AG09309 (cell line): ENCODE measurements at places on chromosomes 5 and 9.

GRCh38 chr5:44646016-44646415 is 162.7 kb upstream of the MRPS30 start:
- no peak for DNase-seq

DNA sequence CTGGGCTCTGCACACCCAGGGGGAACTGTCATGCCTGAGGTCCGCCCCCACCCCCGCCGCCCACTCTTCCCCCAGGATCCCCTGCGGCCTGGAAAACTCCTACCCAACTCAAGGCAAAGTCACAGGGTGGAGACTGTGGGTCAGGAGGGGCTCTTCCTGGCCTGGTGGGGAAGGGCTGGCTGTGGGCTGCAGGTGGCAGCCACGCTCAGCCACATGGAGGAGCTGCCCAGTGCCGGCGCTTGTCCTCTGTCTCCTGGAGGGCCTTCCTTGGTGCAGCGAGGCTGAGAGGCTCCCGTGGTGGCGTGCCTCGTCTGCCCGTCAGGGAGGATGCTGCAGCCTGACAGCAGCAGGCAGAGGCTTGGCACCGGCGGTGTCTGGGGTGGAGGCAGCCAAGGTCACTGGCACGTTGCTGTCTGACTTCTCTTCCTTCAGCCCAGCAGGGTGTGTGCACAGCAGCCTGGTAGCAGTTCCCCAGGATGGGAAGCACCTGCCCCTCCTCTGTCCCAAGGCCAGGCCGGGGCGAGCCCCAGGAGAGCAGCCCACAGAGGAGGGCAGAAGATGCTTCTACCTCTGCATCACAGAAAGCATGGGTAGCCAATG is 78.1 kb downstream of the ADAMTS2 start:
- no peak for DNase-seq

GRCh38 chr5:89733772-89734171 is 675.8 kb downstream of the CETN3 start:
- DNase-seq: no peak

DNA sequence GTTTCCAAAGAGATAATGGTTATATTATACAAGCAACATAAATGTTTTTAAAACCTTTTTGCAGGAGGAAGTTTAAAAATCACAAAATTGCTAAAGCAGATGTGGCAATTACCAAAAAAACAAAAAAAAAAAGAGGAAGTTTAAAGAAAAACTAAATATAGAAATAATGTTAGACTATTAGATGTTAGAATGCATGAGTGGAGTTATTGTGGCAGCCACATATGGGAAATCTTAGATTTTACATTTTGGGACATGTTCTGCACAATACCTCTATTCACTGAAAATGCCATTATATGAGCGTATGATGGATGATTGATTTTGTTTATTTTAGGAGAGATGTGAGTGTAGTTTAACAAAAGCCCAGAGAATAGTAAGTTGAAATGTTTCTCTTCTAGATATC is 31.2 kb upstream of the DTWD2 start:
- DNase-seq: no peak

DNA sequence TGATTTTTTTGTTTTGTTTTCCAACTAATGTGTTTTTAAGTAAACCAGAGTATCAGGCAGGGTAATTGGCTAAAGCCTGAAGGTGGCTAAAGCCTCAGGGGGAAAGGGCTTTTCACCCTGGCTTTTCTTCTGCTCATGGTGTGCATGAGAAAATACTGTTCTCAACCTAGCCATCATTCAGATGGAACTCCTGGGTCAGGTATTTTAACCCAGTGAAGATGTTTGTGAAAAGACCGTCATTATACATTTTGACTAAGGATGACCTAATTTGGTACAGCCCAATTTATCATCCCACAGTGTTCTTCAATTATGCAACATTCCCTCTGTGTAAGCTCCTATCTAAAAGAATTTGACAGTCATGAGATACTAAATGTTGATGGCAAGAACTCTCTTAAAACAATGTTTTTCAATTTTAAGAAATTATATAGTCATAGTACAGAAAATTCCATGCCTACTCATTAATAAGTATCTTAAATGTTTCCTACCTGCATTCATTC is 209.5 kb upstream of the TARS1 start:
- DNase-seq: no peak

- DNase-seq: no peak
These were observed 433.9 kb upstream of the ZNF608 start for GRCh38 chr5:125180231-125180829.

DNA sequence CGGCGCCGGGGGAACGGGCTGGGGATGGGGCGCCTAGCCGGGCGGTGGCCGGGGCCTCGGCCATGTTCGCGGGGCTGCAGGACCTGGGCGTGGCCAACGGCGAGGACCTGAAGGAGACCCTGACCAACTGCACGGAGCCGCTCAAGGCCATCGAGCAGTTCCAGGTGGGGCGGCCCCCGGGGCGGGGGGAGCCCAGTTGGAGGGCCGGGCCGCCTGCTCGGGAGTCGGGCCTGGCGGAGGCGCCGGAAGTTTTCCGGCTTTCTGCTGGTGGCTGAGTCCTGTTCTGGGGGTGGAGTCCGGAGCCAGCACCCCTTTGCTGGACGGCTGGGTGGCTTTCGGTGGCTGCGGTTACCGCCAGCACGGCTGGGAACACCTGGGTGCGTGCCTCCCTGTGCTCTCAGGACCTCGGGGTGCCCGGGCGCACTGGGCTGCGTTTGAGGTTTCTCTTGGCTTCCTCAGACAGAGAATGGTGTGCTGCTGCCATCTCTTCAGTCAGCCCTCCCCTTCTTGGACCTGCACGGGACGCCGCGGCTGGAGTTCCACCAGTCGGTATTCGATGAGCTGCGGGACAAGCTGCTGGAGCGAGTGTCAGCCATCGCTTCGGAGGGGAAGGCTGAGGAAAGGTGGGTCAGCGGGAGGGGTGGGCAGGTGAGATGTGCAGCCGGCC is 454 bp downstream of the NELFB start:
- DNase-seq: no peak

- no peak for DNase-seq
These were observed 36.2 kb upstream of the ANKRD55 start for GRCh38 chr5:56269216-56269927.

- no peak for DNase-seq
These were observed 15.2 kb upstream of the SLC35D2 start for GRCh38 chr9:96398582-96399324.

GRCh38 chr5:162684145-162684544 is 616.6 kb downstream of the GABRG2 start:
- no peak for DNase-seq
